ENCODE measurements at places on chromosomes 3 and 15. TPM values are rescaled to one million over a fixed set of nuclear protein-coding genes. Genes with fewer than 3 reads are reported as not detected.

GRCh38 chr3:10551821-10552630, 46.6 kb upstream of the ATP2B2 start:
- peak; percentile 74 for DNase-seq

DNA sequence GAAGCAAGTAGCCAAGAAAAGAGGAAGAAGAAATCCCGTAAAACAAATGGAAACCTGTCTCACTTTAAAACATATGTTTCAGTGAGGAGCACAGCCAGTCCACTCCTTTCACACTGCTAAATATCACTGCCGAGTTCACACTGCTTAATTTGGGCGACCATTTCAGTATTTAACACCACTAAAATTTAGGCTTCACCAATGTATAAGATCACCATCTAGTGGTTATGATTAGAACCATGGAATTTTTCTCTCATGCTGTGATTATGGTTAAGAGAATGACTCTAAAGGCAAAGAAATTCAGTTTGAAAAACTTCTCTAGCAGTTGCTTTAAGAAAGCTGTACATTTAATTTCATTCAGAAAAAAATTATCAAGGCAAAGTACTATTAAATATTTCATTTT, 16.6 kb downstream of the SLC4A7 start:
- peak; percentile 65 for DNase-seq

DNA sequence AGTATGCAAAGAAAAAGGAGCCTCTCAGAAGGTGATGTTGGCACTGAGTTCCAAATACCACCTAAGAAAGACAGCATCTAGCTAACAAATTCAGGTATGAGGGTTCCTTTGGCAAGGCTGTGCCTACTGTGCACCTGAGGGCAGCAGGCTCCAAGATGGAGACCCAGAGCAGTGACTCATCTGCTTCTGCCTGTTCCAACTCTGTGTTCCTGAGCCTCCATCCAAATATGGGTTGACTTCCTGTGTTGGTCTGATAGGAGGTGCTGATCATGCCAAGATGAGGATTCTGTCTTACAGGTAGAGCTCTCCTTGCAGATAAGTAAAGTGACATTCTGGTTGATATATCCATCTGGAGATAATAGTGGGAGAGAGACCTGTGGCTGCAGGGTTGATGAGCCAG, 26.0 kb downstream of the SV2B start:
- DNase-seq: peak; percentile 1

Gene KLHL18
- 48.9 TPM for total RNA-seq

Gene TATDN2
- 86.5 TPM for total RNA-seq

Measured in CD4-positive, CD25-positive, alpha-beta regulatory T cell (primary cell).